Dermis lymphatic vessel endothelial cell (primary cell): ENCODE measurements at places on chromosomes 11 and 22. TPM values are rescaled to one million over a fixed set of nuclear protein-coding genes. Genes with fewer than 3 reads are reported as not detected.

OR52E6 gene
- not detected in 2 replicates for total RNA-seq

APOL4 gene
- total RNA-seq, result 2.7 and 7.0 TPM in 2 replicates

MPPED2 gene
- total RNA-seq, result 0.22 and 0.60 TPM in 2 replicates

CD6 gene
- not detected in 2 replicates for total RNA-seq

DTX4 gene
- 12.5 and 27.1 TPM in 2 replicates for total RNA-seq
